Suppressor macrophage treated with lipopolysaccharide for 4 hours (primary cell): ENCODE measurements at places on chromosomes 5 and 9.

- DNase-seq = no peak
Measured at GRCh38 chr5:159605585-159605984, 275.3 kb upstream of the IL12B start.

- no peak for DNase-seq
Measured at GRCh38 chr9:87199278-87199677, 252.0 kb upstream of the GAS1 start.

DNA sequence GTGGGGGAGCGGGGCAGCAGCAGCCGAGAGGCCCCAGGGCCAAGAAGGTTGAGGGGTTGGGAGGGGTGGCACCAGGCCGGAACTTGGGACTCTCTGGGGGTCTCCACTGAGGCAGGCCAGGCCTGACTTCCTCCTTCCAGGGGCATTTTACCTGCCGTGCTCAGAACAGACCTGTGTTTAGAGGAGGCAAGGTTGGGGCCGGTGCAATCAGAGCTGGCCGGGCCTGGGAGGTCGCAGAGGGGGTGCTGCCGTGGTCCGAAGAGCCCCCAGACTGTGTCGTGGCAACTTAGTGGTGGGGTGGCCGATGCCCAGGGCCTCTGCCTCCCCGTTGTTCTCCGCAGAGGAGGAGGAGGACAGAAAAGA is 21.8 kb downstream of the GLT6D1 start:
- no peak for DNase-seq

DNA sequence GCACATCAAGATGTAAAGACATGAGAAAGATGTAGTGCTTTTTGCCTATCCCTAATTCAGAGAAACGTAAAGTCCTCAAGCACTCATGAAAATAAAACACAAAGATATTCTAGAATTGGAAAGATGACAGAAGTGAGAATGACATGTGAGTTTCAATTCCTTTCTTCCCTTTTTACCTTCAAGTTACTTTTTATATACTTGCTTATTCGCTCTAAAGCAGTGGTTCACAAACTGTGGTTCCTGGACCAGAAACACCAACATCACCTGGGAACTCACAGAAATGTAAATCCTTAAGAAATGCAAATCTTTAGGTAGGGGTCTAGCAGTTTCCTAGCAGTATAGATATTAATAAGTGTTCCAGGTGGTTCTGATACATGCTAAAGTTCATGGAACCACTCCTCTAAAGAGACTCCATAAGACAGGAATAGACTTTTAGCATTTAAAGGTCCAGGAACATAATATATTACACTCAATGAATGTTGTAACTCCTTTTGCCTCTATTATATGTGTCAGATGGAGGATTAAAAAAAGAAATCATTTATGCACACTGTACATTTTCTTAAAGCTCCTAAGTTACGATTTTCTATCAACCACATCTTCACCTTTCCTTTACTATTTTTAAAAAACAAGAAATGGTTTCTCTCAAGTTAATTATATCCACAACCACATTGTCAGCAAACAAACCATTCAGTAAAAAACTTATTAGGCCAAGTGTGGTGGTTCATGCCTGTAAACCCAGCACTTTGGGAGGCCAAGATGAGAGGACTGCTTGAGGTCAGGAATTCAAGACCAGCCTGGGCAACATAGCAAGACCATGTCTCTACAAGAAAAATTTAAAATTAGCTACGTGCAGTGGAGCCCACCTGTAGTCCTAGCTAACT is 39.9 kb downstream of the ERP44 start:
- peak; percentile 5 for DNase-seq

DNA sequence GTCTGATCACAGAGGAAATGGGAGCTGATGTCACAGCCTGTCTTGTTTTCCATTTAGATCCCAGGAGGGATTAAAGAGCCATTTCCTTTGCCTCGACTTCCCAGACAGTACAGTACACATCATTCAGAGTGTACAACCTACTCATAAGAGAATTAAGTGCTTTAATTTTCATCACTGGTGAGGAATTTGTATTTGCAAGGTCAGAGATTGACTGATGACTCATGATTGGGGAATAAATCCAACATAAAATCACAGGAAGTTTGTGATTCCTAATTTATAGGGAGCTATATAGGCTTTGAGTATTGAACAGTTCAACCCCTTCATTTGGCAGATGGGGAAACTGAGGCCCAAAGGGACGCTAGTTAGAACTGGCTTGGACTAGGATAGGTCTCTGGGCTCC is 4.1 kb upstream of the TOMM5 start:
- no peak for DNase-seq

DNA sequence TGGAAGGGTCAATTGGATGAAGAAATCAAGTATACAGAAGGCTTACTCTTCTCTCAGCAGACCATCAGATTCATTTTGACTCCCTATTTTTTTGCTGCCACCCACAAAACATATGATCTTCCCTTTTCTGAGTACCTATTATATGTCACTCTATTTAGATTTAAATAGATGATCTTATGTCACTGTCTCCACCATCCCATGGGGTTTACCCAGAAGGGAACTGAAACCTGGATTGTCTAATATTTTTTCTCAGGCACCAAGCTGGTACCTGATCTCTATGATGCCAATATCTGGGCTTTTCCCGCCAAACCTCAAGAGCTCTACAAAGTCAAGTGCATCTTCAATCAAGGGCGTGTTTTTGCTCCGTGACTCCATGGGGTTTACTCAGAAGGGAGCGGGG is 118.7 kb downstream of the GAS1 start:
- peak; percentile 37 for DNase-seq

DNA sequence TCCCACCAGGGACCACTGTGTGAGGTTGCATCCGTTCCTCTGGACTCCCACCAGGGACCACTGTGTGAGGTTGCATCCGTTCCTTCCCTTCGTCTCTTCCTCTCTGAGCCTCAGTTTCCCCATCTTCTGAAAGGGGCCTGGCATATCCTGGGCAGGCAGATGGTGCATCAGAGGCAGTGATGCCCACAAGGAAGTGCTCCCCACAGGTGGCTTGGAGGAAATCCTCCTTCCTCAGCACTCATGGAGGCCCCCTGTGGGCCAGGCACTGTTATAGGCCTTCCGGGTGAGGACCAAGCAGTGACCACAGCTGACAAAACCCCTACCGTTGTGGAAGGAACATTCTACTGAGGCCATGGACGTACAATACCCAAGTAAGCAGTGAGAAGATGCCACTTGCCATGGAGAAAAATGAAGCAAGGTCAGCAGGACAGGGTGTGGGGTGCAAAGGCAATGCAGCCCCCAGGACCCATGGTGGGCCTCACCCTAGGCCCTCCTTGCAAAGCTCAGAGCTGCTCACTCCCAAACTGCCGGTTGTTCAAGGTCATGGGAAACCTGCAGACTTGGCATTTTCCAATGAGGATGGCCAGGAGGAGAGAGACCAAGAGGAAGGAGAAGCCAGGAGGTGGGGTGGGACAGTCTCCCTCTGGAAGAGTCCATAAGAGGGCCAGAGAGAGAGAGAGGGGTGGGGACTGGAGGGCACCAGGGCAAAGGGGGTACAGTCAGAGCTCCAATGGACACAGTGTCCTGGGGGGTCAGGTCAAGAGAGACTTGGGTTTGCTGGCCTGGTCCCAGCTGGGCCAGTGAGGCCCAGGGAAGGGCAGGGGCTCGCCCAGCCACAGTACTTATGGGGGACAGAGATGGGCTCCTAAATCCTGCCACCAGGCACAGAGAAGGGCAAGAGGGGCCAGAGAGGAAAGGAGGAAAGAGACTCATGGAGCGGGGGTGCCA is 51.1 kb downstream of the C9orf50 start:
- DNase-seq = no peak

- DNase-seq = no peak
Measured at GRCh38 chr9:78462611-78463010, 165.7 kb downstream of the PSAT1 start.

DNA sequence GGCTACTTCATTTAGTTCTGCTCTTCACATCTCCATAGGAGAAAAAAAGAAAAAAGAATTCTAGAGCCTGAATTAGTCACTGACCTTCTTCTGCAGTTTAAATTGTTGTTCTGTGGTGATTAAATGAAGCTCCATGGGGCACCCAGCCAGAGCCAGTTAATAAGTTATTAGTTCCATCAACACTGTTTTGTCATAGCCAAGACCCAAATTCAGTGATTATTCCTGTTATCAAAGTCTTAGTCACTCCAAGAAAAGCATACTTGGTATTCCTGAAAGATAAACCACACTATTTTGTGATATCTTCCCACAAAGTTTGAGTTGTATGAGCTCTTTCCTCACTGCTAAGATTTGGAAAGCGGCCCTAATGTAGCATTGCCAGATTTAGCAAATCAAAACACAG is 134.8 kb upstream of the RGMB start:
- DNase-seq = no peak

DNA sequence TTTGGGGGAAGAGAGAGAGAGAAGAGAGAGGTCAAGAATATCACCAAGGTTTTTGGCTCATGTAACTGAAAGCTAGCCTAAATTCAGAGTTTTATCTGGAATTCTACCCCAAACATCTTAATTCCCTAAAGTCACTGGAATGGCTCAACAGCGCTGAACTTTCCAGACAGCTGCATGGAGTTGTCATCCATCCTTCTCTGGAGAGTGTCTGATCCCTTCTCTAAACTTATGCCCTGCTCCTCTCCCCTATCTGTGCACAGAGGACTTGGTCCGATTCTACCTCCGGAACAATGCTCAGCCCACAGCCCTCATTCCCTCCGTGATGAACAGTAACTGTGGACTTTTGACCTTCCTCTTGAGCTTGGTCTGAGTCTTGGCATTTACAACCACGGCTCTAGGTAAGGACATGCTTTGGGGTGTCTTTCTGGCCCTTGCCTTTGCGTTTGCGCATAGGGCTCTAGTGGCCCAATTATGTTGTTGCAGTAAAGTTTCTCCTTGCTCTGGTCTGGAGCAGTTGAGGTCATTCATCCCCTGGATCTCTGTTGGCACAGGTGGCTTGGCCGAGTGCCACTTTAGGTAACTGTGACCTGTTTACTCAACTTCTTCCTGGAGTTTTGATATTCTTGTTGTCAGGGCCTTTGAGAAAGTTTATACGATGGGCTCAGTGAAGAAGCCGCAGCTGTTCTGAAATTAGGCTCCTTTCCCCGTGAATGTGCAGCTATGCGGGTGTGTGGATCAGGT is 18.3 kb upstream of the CD180 start:
- no peak for DNase-seq

DNA sequence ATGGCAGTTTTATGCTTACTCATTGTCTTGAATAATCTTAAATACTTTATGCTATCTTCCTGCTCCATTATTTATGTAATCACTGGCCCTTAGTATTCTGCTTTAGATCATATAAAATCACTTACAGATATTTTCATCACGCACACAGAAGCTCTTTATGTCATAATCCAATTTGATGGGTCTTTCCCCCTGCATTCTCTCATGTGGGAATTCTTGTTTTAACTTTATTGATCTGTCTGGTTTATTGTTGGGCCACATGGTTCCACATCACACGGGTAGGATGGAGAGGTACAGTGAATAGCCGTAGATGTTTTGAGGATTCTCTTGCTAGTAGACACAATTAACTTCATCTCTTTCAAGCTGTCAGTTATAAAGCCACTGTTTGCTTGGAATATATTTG is 27.0 kb downstream of the PLPPR1 start:
- DNase-seq = no peak
